AG04449 (cell line): ENCODE measurements at places on chromosomes 12 and 14.
A peak's percentile ranks its signal among the peaks of the same experiment; 100 is the strongest.

- DNase-seq: no peak
Observed at GRCh38 chr12:3317841-3318501, 173.0 kb upstream of the PRMT8 start.

- no peak for DNase-seq
Observed at GRCh38 chr14:34348592-34348991, 113.4 kb downstream of the SPTSSA start.

DNA sequence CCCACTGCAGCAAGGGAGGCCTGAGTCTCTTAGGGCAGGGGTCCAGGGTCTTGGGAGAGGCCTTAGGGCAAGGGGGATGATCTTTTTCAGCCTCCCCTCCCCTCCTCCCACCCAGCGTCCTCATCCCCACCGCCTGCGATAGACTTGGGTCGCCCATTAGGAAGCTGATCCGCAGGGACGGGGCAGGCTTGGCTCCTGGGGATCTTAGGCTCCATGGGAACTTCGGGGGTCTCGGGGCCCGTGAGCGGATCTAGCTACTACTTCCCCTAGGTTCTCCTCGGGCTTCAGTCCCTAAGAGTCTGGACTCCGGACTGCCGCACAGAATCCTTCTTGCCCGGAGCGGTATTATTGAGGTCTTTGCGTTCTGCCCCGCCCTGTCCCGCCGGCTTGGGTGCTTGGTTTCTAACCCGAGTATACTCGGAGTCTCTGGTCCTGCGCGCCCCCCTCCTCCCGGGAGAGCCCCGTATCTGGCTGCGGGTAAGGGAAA lies 2.2 kb upstream of the PTHLH start:
- no peak for DNase-seq

DNA sequence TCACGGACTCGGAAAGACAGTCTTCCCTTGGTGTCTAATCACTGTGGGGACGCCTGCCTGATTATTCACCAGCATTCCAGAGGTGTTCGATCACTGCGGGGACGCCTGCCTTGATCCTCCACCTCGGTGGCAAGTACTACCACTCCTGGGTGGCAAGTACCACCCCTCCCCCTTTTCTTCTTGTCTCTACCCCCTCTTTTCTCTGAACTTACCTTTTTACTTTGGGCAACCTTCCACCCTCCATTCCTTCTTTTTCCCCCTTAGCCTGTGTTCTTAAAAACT lies 12.0 kb upstream of the LGMN start:
- no peak for DNase-seq

DNA sequence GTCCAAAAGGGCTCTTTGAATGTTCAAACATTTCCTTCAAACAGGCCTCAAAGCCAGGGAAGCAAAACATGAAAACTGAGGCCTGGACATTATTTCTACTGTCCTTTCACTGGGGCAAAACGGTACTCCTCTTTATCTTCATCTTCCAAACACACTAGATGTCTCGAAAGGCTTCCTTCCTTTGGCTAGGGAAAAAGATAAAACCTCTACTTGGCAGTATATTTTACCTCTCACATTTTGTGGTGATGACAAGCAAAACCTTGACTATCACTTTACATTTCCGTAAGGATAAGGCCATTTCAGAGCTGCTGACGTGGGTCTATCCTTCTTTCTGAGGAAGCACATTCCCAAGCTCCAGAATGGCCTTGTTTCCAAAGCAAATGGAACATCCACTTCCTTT lies 9.9 kb downstream of the STAB2 start:
- DNase-seq: no peak

DNA sequence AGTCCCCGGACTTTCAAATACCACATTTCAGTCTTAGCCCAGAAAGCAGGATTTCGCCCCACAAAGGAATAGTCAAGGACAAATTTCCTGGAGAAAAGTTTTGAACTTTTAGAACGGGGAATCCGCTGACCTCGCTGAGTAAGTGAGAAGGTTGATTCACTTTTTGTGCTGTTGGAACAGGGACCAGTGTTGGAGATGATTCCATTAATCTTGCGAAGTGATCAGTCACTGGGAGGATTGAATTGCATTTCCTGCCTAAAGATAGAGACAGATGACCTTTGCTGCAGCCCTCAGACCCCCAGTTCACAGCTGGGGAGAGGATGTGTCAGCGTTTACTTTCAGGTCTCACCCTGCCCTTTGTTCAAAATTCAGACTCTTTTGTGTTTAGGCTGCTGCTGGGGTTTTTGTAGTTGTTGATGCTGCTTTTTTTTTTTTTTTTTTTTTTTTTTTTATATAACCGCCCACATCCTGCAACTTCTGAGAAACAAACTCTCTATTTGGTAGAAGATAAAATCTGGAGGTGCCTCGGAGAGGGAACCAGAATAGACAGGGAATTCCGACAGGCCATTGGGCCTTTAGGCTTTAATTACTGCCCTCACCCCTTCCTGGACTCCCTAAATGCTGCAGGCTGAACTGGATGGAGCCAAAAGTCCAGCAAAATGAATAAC lies 9.8 kb upstream of the KDM2B start:
- DNase-seq: no peak

DNA sequence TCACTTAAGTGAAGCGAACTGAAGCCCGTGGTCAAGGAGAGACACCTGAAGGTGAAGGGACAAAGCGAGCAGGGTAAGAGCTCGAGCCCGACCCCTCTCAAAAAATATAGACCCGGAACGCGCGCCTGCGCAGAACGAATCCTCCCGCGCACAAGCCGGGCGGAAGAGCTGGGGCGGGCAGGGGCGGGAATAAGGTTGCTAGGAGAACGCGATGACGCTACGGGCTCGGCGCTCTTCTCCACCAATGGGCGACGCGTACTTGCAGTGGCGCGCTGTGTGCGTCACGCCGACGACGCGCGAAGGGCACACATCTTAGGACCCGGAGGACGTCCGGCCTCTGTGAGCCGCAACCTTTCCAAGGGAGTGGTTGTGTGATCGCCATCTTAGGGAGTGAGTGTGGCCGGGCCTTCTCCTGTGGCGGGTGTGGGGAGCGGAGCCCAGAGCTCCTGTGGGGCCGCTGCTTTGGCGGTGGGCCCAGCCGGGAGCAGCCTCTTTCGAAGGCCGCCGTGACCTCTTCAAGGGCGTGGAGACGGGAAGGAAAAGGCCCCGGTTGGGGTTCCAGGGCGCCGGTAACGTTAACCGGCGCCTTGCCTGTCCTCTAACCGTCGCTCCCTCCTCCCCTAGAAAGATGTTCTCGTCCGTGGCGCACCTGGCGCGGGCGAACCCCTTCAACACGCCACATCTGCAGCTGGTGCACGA lies at the start of gene SLC25A3:
TSS of gene SLC25A3 (plus strand) at position 336 of the 699 bp plus-strand sequence. CDS start at position 629, 293 bp downstream.
- DNase-seq: peak; percentile 85
